Immature natural killer cell (primary cell): ENCODE measurements at places on chromosomes 1 and 21.

DNA sequence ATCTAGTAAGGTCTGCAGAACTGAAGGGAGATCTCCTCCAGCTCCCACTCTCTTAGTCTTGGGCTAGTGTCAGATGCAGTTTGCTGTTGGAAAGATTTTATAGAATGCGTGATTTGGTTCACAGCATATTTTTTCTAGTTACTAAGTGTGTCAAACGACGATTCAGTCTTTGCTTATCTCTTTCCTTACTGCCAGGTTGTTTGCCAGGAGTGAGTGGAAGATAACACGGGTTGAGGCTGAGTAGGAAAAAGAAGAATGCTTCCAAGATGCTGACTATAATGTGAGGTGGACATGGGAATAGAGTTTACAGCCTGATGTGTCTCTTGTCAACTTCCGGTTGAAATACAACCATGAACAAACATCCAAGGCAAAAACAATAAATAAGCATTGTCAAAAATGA is 141.4 kb downstream of the GDAP2 start:
- peaks cover 4% of the 10 kb centered on the region for H3K4me1 ChIP-seq
- H3K27ac ChIP-seq: no peak overlapping the region
- H3K36me3 ChIP-seq: no peaks in the 10 kb centered on the region
- peaks cover 6% of the 10 kb centered on the region for H3K27me3 ChIP-seq

GRCh38 chr1:84550826-84551225 is 23.4 kb downstream of the CTBS start:
- peaks cover 6% of the 10 kb centered on the region for H3K36me3 ChIP-seq
- DNase-seq: no peak
- no peaks in the 10 kb centered on the region for H3K4me1 ChIP-seq
- no peak overlapping the region for H3K27ac ChIP-seq

DNA sequence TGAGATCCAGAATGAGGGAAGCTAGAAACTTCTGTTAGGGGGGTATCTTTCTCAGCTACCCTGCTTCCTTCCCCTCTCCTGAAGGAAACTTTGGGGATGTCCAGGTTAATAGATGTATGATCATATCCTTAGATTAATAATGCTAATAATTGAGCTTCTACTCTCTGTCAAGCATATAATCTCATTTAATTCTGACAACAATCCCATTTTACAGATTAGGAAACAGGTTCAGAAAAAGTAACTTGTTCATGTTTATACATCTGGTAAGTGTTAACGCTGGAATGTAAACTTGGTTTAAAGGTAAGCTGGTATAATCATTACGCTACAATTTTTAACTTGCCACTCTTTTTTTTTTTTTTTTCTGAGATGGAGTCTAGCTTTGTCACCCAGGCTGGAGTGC is 1.7 kb upstream of the TMEM269 start:
- H3K36me3 ChIP-seq: peaks cover 14% of the 10 kb centered on the region
- H3K4me3 ChIP-seq: no peak overlapping the region
- peaks cover 29% of the 10 kb centered on the region for H3K4me1 ChIP-seq
- peaks cover 2% of the 10 kb centered on the region for H3K27me3 ChIP-seq

DNA sequence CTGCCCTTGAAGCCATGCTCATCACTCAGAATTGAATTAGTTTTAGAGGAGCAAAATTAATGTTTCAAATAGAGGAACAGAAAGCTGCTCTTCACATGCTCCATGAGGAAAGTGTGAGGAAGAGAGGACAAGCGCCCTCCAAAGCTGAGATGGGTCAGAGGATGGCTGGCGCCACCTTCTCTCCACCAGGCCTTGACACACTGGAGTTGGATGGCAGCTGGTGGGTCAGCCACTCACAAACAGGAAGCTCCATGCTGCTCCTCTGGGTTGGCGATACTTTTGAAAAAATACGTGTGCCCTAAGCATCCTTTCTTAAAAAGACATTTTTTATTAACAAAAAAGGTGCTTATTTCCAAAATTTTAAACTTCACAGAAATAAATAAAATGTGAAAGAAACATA is 3.1 kb upstream of the CD2 start:
- peaks cover 35% of the 10 kb centered on the region for H3K4me1 ChIP-seq
- peaks cover 16% of the 10 kb centered on the region for H3K36me3 ChIP-seq
- H3K27me3 ChIP-seq: peaks cover 4% of the 10 kb centered on the region
- peak overlapping the region; percentile 73 for H3K4me3 ChIP-seq

GRCh38 chr1:115839679-115840237 is 1.2 kb downstream of the NHLH2 start:
- no peak overlapping the region for H3K27ac ChIP-seq
- no peaks in the 10 kb centered on the region for H3K4me1 ChIP-seq
- no peaks in the 10 kb centered on the region for H3K36me3 ChIP-seq

DNA sequence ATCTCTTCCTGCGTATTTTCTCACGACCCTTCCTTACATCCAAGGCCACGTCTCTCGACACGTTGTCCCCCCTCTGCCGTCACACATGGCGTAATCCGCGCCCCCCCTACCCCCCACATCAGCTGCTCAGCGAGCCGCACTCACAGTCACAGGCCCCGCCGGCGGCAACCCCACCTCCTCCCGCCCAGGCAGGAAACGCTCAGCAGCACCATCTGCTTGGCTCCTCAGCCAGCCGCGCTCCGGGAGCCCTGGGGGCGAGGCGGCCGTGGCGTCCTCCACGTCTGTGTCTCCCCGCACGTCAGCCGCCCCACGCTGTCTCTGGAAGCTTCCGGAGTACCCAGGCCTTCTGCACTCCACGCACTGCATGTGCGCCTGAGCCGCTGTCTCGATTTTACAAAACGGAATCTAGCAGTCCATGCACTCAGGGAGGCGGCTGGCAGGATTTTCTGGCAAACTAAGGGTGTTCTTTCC is 64.6 kb downstream of the SIK1 start:
- H3K36me3 ChIP-seq: no peaks in the 10 kb centered on the region
- peaks cover 22% of the 10 kb centered on the region for H3K27me3 ChIP-seq
- H3K4me3 ChIP-seq: peak overlapping the region; percentile 91

GRCh38 chr1:36397083-36397377 is 678 bp downstream of the LSM10 start:
- DNase-seq: no peak
- peak overlapping the region; percentile 100 for H3K4me3 ChIP-seq
- peaks cover 14% of the 10 kb centered on the region for H3K27me3 ChIP-seq

GRCh38 chr1:42214447-42214871 is 49.9 kb upstream of the GUCA2A start:
- no peak overlapping the region for H3K4me3 ChIP-seq
- no peak overlapping the region for H3K27ac ChIP-seq
- peaks cover 43% of the 10 kb centered on the region for H3K4me1 ChIP-seq
- peaks cover 2% of the 10 kb centered on the region for H3K27me3 ChIP-seq
- DNase-seq: no peak

- H3K36me3 ChIP-seq: peaks cover 16% of the 10 kb centered on the region
- H3K27ac ChIP-seq: no peak overlapping the region
- DNase-seq: no peak
- H3K27me3 ChIP-seq: peaks cover 3% of the 10 kb centered on the region
- H3K4me1 ChIP-seq: no peaks in the 10 kb centered on the region
Measured at GRCh38 chr1:233151861-233152260, 143.7 kb downstream of the PCNX2 start.

DNA sequence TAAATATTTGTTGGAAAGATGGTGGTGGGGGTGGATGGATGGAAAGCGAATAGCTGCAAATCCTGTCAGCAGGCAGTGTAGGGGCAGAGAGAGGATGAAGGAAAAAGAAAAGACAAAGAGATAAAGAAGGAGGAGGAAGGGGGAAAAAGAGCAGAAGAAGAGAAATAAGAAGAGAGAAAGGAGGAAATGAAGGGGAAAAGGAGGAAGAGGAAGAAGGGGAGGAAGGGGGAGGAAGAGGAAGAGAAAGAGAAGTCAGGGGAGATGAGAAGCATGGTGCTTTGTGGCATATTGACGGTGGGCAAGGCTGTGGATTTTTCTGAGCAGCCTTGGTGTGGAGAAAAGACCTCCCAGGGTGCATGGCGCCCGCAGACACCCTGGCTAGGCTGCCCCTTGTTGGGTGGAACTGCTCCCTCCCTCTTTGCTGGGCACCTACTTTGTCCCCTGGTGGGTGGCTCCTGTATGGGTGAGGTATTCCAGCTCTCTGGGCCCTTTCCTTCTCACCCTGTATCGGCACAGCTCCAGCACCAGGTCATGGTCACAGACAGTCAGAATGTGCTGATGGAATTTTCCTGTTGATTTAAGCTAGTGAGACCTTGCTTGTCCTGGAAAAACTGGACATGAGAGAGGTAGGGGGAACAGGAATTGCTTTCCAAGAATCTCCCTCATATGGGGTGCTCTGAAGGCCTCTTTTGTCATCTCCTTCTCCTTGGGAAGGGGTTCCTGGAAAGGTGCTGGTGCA is 45.7 kb upstream of the TLR5 start:
- H3K27ac ChIP-seq: no peak overlapping the region
- DNase-seq: no peak
- no peaks in the 10 kb centered on the region for H3K27me3 ChIP-seq

DNA sequence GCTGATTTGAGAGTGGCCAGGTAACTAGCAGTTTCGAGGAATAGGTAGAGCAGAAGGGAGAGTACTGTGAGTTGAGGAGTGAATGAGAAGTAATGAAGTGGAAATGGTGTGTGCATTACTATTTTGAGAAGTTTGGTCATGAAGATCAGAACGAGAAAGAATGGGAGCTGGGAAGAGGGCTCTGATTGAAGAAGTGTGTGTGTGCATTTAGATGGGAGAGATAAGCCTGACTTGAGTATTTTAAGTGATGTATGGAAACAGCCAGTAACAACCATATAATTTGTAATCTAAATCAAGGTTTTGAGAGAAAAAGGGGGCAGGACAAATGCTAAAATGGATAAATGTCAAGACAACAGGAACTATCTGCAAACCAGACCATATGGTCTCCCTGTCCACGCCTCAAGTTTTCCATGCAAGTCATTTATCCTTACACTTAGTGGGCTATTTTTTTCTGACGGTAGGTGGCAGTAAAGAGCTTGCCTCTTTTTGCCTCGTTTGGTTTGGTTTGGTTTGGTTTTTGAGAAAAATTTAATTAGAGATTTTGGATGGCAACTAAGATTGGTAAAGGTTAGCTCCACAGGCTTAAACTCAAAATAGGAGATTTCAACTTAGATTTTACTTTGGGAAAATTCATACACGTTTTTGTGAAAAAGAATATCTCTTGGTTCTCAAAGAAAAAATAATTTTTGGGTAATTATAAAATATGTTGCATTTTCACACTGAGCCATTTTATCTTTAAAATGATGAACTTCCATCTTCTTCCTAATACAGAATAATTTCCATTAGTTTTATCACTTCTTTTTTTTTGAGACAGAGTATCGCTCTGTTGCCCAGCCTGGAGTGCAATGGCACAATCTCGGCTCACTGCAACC is 9.5 kb upstream of the B3GALNT2 start:
- H3K27ac ChIP-seq: no peak overlapping the region
- peaks cover 4% of the 10 kb centered on the region for H3K27me3 ChIP-seq
- no peak overlapping the region for H3K4me3 ChIP-seq
- no peaks in the 10 kb centered on the region for H3K36me3 ChIP-seq

- H3K4me3 ChIP-seq: no peak overlapping the region
- DNase-seq: no peak
- no peaks in the 10 kb centered on the region for H3K4me1 ChIP-seq
Measured at GRCh38 chr1:185984113-185984836, 250.1 kb downstream of the HMCN1 start.

DNA sequence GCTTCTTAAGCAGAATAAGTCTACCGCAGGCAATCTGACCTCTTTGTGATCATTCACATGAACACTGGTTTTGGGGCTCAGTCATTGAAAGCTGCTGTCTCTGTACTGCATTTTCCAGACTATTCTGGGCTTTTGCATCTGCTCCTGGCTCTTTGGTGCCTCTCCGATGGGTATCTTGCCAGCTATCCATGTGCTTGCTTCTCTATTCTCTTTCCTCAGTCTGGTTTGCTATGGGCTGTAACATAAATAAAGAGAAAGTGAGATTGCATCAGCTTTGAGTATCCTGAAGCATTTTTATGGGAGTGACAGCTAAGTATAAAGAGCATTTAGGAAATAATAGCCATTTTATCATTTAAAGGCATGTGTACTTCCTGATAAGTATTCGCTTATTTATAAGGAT is 70.7 kb downstream of the C1orf21 start:
- H3K27ac ChIP-seq: no peak overlapping the region
- no peaks in the 10 kb centered on the region for H3K36me3 ChIP-seq
- no peak for DNase-seq
- no peak overlapping the region for H3K4me3 ChIP-seq

DNA sequence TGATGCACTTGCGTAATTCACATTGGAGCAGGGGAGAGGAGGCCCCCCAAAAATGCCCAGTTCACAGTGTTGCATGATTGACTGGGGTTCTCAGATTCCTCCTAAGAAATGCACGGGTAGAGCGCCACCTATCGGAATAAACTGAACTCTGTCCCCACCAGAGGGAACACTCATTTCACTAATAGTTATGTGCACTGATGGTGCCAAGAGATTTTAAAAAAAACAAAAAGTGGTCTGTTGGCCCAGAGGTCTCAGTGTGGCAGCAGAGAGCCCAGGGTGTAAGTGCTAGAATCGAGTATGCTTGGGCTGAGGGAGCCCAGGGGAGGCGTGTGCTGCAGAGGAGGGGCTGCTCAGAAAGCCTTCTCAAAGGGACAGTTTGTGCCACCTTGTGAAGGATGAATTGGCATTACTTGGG is 6.9 kb downstream of the PINK1 start:
- peak; percentile 57 for DNase-seq
- H3K4me3 ChIP-seq: no peak overlapping the region
- peaks cover 2% of the 10 kb centered on the region for H3K27me3 ChIP-seq
- peaks cover 11% of the 10 kb centered on the region for H3K36me3 ChIP-seq
- H3K27ac ChIP-seq: no peak overlapping the region
- H3K4me1 ChIP-seq: peaks cover 6% of the 10 kb centered on the region

DNA sequence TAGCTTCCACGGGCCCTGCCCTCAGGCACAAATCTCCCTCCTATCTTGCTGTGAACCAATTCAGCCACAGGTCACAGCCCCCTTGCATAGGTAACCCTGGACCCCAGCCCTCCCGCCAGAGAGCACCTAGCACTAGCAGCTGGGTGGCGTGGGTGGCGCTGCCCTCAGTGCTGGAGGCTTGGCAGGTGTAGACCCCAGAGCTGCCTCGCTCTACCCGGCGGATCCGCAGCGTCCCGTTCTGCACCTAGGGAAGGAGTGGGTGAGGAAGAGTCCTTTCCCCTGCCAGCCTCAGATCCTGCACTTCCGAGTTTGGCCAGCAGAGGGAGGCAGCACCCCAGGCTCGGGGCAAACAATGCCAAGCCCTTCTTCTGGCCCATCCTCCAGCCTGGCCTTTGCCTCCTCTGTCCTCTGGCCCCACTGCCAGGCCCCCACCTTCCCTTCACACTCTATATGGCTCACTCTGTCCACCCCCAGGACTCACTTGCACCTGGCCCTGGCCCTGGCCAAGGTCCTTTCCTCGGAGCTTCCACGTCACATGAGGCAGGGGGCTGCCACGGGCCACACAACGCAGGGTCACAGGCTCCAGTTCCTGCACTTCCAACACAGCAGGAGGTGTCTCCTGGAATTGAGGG is 9.0 kb downstream of the IGSF9 start:
- H3K4me3 ChIP-seq: no peak overlapping the region
- H3K27me3 ChIP-seq: peaks cover 9% of the 10 kb centered on the region
- H3K36me3 ChIP-seq: no peaks in the 10 kb centered on the region
- peak; percentile 69 for DNase-seq

- peaks cover 15% of the 10 kb centered on the region for H3K36me3 ChIP-seq
- DNase-seq: no peak
- peaks cover 4% of the 10 kb centered on the region for H3K27me3 ChIP-seq
- H3K4me3 ChIP-seq: peak overlapping the region; percentile 65
Measured at GRCh38 chr1:26125946-26126320, 14.3 kb downstream of the PDIK1L start.
